Astrocyte (in vitro differentiated cells and primary cell): ENCODE measurements at places on chromosomes 11 and 22. TPM values are rescaled to one million over a fixed set of nuclear protein-coding genes. Genes with fewer than 3 reads are reported as not detected.
A peak's percentile ranks its signal among the peaks of the same experiment; 100 is the strongest.

DNA sequence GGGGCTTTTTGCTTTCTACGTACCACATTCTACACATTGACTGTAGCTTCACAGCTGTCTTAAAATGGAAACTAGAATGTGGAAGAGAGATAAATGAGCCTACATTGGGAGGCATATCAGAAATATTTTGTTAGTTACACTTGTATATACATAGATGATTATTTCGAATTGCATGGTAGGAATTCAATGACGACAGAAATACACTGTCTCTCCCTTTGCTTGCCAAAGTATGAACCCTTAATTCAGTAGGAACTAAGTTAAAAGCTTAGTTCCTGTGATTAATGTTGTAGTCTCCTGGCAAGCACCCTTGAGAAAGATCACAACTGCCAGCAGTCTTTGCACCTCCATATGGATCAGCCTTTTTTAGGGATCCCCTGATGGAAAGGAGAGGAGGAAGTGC lies 10.1 kb downstream of the C11orf87 start:
- DNase-seq, result peak; percentile 89

GRCh38 chr11:127118811-127119210 lies 118.2 kb upstream of the KIRREL3 start:
- DNase-seq, result no peak

Gene LARGE2
- 0.36 and 1.1 TPM in 2 replicates for total RNA-seq

DNA sequence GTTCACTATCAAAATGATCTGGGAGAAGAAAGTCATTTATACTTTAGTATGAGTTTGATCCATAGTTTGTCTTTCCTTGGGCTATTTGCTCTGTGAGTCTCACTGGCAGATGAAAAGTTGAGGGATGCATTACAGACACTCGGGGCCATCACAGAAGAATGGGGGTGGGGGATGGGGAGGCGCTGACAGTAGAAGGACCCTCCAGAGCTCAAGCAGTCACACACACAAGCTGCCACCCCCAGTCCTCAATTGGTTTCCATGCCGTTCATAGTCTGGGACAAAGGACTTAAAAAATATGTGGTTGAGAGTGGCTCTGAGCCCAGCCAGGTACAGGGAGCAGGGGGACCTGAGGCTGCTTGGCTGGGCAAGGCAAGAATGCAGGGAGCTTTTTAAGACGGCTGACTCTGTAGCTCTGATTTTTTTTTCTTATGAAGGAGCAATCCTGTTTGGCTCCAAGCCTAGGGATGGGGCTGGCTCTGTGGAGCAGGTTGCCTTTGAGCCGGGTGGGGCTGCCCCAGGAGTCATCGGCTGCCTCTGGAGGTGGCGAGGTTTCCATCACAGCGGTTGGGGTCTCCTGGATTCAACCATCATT lies 13.3 kb upstream of the ANO1 start:
- no peak for DNase-seq

GRCh38 chr22:38775656-38776055 lies 18.3 kb downstream of the DNAL4 start:
- no peak for DNase-seq

DNA sequence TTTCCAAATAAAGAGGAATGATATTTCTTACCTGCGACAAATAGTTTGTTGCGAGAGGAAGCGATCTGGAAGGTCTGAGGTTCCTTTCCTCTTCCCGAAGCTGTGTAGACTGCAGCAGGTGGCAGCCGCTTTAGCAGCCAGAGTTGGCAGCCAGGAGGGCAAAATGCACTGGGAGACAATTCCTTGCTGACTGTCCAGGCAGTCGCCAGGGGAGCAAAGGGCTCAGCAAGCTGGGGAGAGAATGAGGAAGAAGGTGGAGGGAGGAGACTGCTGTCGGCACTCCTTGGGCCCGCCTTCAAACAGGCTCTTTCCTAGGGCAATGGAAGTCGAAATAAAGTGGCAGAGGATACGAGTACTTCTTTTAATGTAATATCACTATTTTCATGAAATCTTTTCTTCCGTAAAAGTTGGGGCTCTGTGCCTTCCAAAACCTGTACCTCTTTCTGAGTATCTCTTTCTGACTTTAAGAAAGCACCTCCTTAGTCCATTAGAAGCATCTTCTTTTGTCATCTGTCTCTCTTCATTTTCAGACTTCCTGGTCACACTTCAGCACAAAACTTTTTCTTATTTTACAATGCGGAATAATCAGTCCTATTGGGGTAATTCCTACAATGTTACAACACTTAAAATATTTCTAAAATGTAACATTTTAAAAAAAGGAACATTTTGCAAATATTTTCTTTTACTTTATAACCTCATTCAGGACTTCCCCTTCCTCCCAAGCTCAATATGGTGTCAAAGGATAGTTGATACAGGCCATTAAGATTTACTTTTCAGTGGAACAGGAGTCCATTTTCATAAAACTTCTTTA lies at the start of gene IL18:
TSS of gene IL18 (minus strand) at position 220 of the 811 bp plus-strand sequence. CDS start 9,041 bp downstream, outside the sequence.
- DNase-seq, result no peak

DNA sequence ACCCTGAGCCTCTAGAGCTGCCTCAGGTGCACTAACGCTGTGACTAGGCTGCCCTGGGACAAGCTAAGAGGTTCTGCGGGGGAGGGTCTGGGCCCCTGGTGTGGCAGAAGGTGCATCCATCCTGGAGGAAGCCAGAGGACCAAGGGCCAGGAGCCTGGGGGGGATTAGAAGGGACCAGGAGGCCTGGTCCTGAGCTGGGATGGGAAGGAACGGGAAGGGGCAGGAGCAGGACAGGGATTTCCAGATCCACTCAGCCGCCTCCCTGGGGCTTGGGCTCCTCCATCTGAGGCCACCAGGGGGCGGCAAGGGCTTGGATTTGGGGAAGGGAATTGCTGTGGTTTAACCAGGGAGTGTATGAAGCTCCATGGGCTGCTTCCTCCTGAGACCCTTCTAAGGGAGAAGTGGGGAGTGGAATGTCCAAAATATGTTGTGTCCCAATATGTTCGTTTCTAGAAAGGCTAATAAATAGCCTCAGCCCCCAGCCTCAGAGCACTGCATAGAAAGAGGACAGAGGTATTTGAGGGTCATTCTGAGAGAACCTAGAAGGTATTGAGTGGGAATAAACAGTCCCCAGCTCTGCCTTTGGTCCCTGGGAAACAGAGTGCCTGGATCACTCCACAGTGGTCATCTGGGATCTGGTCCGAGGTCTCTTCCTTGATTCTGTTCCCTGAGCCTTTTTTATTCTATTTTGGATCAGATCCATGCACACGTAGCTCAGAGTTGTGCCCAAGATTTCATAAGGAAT lies 17.4 kb upstream of the PRAME start:
- no peak for DNase-seq

Gene HORMAD2
- not detected in 2 replicates for total RNA-seq

- DNase-seq, result peak; percentile 23
These were observed 84.0 kb upstream of the RCN1 start for GRCh38 chr11:32006799-32007388.

DNA sequence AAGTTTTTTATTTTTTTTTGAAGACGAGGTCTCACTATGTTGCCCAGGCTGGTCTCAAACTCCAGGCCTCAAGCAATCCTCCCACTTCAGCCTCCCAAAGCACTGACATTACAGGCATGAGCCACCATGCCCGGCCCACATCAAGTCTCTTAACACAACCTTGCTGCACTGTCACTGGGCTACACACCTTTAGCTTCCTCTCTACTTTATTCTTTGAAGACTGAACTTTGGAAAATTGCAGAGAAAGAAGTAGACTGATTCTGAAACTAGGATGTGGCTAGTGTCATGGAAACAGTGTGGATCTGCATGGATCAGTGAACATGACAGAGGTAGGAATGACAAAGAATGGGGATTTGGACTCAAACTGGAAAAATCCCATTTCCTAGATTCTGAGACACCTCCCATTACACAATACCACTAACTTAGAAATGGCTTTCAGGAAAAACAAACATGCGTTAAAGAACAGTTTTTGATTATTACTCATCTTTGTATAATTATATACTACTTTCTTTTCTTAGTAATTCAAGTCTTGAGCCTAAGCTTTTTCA lies 99.6 kb upstream of the SPON1 start:
- DNase-seq, result no peak

Gene MFRP
- total RNA-seq, result not detected in 2 replicates

GRCh38 chr11:30281476-30282288 lies 41.2 kb upstream of the ARL14EP start:
- no peak for DNase-seq

GRCh38 chr11:92167571-92167970 lies 57.0 kb upstream of the FAT3 start:
- DNase-seq, result no peak

DNA sequence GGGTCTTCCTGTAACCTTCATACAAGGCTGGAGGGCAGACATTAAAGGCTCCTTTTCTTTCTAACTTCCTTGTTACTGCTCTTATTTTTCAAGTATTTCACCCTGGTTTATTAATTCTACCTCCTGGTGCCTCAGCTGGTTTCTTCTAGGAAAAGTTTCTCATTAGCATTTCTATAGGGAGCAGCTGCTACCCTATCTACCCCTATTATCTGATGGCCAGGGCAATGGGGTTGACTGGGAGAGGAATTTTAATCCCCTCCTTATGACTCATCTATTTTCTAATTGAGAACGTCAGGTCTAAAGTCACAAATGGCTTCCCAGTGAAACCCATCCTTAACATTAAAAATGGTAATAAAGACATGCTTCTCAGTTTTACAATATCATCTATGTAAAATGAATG lies 5.0 kb downstream of the MAP6 start:
- DNase-seq, result no peak

- DNase-seq, result no peak
These were observed 17.3 kb downstream of the RNH1 start for GRCh38 chr11:489610-490185.

DNA sequence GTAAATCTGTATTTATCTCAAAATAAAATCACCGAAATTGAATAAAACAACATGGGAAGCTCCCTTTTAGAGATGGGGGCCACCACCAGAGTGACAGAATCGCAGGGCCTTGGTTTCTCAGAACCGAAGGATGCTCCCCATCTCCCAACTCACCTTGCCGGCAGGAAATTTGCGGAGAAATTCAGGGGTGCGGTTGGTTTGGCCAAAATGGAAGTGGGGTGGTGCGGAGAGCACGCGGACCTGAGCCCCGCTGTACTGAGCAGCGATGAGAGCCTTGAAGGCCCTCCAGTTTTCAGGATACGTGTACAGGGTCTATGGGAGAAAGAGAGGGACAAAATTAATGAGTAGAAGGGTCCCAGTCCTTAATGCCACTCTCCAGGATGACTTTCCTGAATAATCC lies 1.3 kb downstream of the EEF1G start:
- no peak for DNase-seq

Gene MAP6
- 3.0 and 3.9 TPM in 2 replicates for total RNA-seq

GRCh38 chr11:99015634-99016454 lies 4.9 kb upstream of the CNTN5 start:
- peak; percentile 24 for DNase-seq

GRCh38 chr11:24391167-24391566 lies 105.7 kb upstream of the LUZP2 start:
- peak; percentile 66 for DNase-seq

Gene GPHA2
- not detected in 2 replicates for total RNA-seq

Gene GALNT18
- 6.5 and 7.0 TPM in 2 replicates for total RNA-seq

Gene PPARA
- total RNA-seq, result 8.4 and 9.6 TPM in 2 replicates

- DNase-seq, result no peak
These were observed 32.9 kb upstream of the APOL5 start for GRCh38 chr22:35684732-35685131.

Gene UBASH3B
- 62.1 and 64.0 TPM in 2 replicates for total RNA-seq

- DNase-seq, result peak; percentile 62
These were observed 135.1 kb downstream of the BCR start for GRCh38 chr22:23315341-23315917.

DNA sequence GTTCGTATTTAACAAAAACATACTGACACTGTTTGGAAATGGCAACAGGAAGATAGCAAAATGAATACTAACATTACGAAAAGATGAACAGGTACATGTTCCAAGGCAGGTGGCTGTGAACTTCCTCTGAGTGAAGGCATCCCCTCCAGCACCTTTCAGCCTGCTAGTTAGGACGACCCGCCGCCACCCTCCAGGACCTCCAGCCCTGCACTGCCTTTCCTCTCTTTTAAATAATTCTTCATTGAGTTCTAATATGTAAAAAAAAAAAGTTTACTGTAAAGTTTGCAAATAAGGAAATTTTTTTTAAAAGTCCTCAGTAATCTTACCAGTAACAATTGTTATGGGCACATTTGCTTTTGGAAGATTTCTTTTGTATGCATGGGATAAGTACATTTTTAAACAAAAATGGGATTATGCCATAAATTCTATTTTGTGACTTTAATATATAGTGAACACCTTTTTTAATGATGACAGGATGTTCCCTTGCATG lies 6.0 kb downstream of the NEAT1 start:
- DNase-seq, result no peak

DNA sequence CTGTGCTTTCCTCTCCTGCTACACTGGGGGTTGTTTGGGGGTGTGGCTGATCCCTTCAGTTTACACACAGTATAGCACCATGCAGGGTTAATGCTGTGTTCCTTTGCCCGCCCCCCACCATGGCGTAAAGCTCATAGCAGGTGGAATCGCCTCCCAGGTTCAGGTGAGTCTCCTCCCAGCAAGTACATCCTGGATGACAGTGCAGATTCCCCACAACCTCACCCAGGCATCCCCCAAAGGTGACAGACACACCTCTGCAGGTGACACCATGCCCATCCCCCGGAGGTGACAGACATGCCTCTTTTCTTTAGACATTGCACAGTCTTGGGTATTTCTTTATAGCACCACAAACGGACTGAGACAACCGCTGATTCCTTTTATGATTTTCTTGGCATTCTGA lies 343.7 kb downstream of the BRD1 start:
- no peak for DNase-seq

Gene OR8D1
- not detected in 2 replicates for total RNA-seq

Gene BAIAP2L2
- total RNA-seq, result 0.54 and 0.94 TPM in 2 replicates

DNA sequence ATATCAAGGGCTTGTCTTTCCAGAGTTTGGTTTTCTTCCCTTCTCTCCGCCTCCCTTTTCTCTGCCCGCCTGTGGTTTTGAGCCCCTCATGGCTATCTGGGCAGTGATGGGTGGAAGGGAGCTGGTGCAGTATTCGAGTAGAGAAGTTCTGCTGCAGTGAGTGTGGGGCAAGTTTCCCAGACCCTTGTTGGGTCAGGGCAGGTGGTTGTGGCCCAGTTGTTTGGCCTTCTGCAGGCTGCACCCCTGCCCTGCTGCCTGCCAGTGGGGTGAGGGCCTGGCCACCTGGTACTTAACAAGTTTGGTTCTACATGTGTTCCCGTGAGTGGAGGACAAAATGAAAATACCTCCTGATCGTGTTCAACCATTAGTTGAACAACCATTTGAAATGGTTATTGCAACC lies 65.2 kb downstream of the PTPRJ start:
- no peak for DNase-seq

DNA sequence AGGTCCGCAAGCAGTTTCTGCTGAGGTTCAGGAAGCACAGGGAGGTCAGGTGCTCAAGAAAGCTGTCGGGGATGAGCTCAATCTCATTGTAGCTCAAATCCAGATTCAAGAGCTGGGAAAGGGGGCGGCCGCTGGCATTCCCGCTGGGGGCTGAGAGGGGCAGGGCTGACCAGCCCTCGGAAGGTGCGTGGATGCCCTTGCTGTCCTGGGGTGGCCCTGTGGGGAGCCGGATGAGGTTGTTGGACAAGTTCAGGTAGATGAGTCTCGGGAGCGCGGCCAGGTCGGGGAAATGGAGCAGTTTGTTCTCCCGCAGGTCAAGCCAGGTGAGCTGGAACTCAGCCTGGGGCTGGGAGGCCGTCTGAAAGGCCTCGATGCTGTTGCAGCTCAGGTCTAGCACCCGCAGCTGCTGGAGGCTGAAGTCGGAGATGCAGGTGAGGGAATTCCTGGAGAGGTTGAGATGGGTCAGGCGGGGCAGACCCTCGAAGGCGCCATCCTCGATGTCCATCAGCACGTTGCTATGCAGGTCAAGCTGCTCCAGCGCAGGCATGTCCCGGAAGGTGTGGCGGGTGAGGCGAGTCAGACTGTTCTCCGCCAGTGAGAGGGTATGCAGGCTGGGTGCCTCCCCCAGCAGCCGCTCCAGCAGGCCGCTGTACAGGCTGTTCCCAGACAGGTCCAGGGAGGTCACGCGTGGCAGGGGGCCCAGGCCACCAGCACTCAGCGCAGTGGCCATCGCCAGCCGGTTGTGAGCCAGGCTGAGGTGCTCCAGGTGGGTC lies 9.8 kb downstream of the LRRC32 start:
- no peak for DNase-seq
